ENCODE measurements at places on chromosomes 5 and 9.

DNA sequence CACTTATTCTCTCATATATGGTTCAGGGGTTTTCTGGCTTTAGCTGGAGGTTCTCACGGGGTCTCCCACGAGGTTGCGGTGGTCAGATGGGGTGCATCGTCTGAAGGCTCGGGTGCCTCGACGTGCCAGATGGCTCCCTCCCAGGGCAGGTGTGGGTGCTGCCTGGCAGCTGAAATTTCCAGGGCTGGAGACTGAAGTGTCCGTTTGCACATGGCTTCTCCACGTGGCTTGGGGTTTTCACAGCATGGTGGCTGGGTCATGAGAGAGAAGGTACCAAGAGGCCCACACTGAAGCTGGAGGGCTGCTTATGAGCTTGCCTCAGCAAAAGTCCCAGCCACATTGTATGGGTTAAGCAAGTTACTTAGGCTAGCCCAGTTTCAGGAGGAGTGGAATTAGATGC is 218.6 kb downstream of the AGTPBP1 start:
- no peak for DNase-seq

GRCh38 chr9:91924090-91924489 is 25.9 kb downstream of the ROR2 start:
- no peak for DNase-seq

DNA sequence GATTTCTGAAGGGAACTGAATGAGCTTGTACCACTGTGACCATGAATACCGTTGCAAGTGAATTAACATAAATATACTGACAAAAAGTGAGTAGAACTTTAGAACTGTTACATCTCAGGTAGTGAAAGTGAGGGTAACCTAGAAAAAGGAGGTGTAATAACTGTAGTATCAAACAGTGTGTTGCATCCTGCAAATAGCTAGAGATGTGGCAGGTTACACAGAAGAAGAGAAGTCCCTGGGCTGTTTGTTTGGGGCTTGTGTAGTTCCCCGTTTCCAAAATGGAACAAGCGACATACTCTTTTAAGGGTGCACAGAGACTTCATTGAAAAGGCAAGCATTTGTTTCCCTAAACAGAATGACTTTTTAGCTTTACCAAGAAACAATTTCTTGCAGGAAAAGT is 214.8 kb downstream of the NR3C1 start:
- DNase-seq = no peak

DNA sequence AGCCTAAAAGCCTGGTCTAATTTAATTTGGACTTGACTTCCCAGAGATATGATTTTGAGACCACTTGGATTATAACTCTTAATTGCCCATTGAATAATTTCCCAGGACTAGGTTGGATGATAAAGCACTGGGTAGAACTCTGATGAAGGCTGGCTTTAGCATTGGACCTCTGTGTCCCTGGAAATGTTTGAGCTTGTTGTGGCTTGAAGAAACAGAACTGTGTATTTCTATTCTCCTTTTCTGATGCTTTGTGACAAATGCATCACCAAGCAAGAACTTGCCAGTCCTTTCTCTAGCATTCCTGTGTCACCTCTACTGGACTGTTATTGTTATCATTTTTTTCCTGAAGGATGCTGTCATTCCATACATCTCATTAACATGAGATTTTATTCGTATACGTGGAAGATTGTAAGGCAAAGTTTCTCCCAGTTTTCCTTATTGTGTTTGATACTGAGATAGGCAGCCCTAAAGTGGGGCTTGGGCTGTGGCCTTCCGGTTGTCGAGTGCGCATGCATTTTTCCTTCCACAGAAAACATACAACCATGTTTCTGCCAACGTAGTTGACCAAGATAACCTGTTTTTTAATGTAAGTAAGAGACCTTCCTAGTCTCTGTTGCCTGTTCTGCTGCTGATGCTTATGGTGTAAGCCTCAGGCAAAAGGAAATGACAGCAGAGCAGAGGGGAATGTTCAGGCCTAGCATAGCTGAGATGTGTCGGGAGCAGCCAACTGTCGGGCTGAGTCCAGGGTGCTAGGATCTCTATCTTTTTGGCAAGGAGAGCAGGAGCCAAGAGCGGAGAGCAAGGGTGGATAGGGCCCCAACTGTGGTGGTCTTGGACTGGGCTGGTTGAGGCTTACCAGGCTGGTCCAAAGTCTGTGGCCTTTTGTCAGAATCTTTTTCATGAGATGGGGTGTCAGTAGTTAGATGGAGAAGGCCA is 2.3 kb downstream of the NTRK2 start:
- no peak for DNase-seq

- DNase-seq = no peak
These were observed 168.6 kb downstream of the MPDZ start for GRCh38 chr9:13110766-13111417.

Data from activated effector memory CD4-positive, alpha-beta T cell treated with Interleukin-2 at 50 U/mL for 16 hours (primary cell).